CD4-positive, alpha-beta T cell treated with Interleukin-15 for 4 hours (primary cell): ENCODE measurements at places on chromosomes 7 and 10.

DNA sequence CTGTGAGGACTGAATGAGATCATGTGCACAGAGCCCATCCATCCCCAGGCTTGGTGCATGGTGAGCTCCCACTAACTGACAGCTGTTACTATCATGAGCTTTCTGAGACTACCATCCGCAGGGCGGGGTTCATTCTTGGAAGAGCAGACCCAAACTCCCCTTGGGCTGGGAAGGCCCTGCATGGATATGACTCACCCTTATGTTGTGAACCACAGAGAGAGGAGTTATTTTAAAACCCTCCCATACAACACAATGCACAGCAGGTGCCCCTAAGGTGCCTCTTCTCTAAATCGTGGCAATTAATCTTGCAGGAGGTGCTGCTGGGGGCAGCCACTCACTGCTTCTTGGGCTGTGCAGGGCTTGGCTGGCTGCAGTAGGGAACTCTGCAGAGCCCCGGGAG is 219.1 kb downstream of the GFRA1 start:
- DNase-seq, result no peak

DNA sequence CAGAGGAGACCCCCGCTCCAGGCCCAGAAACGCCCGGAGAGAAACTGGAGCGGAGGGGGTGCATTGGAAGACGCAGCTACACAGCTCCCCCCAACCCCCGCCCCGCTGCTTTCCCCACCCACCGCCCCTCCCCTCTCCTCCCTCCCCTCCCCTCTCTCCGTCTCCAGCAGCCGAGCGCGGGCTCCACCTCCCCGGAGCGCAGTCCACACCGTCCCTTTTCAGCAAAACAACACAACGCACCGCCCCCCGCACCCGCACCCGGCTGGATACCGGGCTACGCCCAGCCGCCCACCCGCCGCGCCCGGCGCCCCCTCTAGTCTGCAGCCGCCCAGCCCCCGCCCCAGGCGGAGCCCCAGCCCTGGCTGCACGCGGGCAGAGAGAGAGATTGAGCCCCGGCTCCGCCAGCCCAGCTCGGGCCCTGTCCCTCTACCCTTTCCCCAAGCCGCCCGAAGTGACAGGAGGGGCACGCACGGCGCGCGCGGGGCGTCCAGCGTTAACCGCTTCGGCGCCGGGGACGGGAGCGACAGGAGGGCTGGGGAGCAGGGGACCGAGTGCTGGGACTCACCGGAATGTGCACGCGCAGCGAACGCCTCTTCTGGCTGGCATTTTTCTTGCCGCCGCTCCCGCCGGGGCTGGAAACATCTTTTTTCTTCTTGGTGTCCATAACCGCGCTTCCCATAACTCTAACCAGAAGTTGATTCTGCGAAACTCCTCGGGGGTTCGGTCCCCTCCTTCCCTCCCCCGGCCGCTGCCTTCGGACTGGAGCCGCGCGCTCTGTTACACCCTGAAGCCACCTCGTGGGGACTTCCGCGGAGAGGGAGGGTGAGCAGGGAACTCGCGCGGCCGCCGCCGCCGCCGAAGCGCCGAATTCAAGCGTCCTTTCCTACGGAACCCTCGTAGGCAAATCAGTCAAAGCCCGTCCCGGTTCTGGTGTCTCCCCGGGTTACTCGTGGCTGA is 695 bp downstream of the PRKAG2 start:
- peak; percentile 69 for DNase-seq

DNA sequence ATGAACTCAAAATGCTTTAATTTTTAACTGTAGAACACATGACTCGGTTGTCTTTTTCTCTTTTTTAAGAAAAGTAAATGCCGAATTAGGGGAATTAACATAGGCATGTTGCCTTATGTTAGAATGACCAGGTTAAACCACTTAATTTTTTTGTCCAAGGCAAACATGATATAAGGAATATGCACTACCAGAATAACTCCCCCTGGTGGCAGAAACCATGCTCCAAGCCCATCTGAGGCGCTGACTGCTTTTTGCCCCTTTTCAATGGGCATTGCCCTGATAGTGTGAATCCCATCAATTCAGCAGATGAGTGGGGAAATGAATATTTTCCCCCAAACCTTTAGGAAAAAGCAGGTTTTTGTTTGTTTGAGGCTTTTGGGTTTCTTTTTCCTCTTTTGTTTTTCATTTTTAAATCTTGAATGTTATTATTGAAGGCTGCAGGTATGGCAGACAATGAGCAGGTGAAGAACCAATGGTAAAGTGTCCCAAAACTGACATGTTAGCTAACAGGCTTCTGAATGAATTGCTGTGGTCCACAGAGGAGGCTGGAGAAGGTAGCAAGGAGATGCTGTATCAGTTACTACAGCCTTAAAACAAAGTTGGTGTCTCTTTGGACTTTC is 284.3 kb downstream of the SORCS3 start:
- peak; percentile 17 for DNase-seq

DNA sequence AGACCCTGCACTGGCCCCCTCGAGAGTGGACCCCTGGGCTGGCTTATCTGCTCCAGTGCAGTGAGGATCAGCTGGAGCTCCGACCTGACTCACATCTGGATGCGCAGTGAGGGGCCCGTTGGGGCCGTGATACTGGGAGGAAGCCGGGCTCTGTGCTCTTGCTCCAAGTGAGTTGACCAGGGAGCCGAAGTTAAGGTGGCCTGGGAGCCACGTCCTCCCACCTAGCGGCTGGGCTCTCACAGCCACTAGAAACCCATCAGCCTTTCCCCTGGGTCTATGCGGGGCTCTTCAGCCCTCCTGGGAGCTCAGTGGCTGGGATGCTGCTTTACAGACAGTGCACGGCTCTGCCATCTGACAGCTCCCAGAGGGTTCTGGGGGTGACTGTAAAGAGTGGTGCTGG is 9.1 kb downstream of the ALKBH4 start:
- DNase-seq, result no peak

DNA sequence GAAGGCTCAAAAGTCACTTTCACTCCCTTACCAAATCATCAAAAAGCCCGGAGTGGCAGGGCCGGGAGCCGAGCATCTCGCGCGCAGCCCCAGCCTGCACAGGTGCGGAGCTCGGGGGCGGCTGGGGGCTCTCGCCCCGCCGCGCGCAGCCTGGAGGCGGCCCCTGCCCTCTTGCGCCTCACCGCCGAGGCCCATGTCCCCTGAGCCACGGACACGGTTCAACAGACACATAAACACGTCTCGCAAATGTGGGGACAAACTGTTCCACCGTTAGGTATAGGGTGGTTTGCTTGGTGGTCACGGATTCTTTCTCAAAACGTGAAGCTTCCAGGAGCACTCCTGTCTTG is 700 bp downstream of the GSAP start:
- no peak for DNase-seq

GRCh38 chr7:131747658-131748232 is 191.3 kb upstream of the PODXL start:
- DNase-seq, result no peak

GRCh38 chr7:94043299-94043698 is 39.1 kb upstream of the BET1 start:
- no peak for DNase-seq

GRCh38 chr7:158766570-158767281 is 62.1 kb upstream of the NCAPG2 start:
- DNase-seq, result no peak

- no peak for DNase-seq
These were observed 19.7 kb upstream of the RPEL1 start for GRCh38 chr10:103225939-103226338.

GRCh38 chr10:63504145-63504881 is 16.9 kb upstream of the REEP3 start:
- DNase-seq, result no peak

DNA sequence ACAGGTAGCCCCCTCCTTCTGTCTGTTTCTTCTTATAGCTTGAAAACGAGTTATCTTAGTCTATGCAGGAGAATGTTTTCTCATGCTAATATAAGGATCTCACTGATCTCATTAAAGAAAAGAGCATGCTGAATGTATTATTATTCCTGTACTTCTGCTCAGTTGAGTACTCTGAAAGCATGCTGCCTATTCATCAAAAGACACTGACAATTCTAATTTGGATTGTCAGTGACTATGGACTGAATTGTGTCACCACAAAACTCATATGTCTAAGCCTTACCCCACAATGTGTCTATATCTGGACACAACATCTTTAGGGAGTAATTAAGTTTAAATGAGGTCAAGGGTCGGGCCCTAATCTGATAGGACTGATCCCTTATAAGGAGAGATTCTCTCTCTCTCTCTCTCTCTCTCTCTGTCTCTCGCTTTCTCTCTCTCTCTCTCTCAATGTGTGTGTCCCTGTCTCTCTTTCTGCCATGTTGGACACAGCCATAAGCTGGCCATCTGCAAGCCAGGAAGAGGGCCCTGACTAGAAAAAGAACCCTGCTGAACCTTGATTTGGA is 98.4 kb downstream of the GNAT3 start:
- DNase-seq, result no peak

- DNase-seq, result no peak
These were observed 38.9 kb upstream of the PLCE1 start for GRCh38 chr10:93954726-93955363.
